ENCODE measurements at places on chromosomes 6 and 20.

DNA sequence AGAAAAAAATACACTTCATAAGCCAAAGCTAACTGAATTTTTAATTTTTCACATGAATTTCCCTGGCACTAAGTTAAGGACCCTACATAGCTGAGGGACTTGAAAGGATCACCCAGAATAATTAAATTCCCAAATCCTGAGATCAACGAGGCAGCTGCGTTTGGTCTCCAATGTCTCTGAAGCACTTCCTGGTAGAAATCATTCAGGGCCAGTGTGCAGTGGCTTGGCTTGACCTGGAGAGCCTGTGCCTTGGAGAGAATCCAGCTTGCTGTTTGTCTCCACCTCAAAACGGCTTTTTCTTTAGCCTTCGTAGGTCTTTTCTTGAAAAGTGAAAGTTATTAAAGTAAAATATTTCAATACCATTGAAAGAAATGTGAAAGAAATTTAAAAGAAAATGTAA lies 92.4 kb downstream of the SMOC2 start:
- DNase-seq = no peak

DNA sequence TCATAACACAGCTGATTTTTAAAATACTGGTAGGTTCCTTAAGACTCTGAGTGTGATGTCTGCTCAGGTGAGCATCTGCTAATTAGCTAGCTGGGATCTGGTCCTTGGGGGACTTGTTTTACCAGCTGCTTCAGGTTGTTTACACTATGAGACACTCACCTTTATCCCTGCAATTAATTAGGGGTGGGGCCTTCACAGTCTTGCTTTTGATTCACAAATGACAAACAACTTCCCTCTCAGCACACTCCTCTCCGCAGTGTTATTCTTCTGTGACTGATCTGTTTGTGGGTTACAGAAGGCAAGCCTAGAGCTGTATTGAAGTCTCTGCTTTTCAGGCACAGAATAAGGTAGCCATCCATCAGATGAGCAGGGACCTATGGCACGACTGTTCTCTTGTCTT lies 62.0 kb upstream of the CD83 start:
- no peak for DNase-seq

DNA sequence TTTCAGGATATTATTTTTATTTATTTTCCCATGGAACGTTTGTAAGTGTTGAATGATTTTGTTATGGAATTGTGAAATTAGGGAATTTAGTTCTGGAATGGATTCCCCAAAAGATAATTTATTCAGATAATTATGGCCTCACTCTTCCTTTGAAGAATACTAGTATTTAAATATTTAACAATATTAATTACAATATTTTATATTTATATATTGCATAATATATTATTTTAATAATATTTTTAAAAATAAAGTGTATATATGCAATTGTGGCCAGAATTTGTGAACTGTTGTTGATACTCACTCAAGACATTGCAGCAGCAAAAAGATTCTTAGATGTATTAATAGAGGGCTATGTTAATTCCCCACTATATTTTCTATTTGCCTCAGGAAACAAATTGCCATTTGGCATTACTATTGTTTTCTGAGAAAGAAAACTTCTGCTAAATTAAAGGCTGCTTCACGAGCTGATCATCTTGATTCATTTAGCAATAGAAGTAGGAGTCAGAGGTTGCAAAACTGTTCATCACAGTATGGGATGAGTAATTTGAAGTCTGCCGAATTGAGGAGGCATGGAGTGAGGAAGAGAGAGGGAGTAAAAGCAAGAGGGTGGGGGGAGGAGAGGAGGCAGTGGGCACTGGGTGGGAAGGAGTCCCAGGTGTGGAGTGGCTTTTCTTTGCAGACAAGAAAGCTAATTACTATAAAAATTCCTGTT lies 729.2 kb downstream of the DHX35 start:
- DNase-seq = no peak

- no peak for DNase-seq
These were observed 37.8 kb downstream of the MCUR1 start for GRCh38 chr6:13776602-13777001.

GRCh38 chr6:146551545-146551944 lies 7.9 kb downstream of the RAB32 start:
- no peak for DNase-seq

- no peak for DNase-seq
These were observed 1.0 kb upstream of the CDSN start for GRCh38 chr6:31121131-31121790.
